ENCODE measurements at places on chromosomes 7 and 10.

DNA sequence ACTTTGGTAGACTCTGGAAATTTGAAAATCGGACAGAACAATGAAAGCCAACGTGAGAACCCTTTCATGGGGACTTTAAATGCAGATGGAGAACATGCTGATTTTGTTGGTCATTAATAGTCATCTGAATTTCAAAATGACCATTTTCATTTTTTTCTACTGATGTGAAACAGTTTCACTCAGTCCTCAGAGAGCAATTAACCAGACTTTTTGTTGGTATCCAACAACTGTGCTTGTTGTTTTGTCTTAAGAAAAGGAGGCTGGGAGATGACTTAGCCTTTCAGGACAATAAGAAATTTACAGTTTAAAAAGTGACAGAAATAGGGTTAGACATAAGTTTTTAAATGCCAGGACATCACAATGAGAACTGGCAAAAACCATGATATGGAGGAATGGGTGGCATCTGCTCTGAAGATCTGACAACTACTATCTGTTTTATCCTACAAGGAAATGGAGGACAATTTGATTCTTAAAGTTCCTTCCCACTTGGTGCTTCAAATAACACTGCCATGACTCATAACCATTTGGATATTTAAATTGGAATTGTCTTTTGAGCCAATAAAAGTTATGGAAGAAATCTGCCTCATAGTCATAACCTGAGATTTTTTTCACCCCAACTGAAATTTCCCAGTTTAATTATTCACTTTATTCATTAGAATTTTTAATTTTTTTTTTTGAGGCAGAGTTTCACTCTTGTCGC, 87.2 kb upstream of the HPS1 start:
- DNase-seq = no peak

GRCh38 chr10:77501846-77502261, 135.8 kb downstream of the KCNMA1 start:
- no peak for DNase-seq

DNA sequence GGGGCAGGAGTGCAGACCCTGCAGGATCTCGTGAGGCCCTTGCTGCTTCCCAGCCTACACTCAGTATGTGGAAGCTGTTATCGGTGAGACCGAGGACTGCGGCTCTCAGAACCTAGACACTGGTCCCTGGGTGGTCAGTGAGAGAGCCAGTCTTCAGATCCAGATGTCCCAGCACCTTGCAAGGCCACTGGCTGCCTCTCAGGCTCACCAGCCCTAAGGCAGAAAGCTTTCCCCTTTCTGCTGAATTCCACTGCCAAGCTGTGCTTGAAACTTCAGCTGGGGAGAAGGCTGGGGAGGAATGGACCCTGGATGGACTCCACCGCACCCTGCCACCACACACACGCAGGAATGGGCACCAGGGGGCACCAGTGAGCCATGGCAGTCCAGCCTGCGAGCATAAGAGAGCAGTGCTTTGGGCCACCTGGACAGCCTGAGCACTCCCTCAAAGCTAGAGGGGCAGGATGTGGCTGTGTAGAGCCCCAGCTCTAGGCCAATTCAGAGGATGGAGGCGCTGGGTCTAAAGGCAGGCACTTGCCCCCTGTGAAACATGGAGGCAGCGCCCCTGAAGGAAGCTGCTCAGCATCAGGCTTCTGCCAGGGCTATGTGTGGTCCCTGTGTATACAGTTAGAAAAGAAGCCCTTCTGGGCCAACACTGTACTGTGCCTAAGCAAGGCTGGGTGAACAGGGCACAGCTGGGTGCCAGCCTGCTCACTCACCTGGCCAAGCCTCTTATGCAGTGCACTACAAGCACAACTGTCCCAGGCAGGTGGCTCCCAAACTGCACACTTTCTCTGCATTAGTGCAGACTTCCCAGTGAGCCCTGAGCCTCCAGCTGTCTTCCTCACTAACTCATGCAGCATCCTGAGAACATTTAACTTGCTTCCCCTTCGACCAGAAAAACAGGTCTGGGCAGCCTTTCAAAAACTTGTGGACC, 21.6 kb downstream of the TMEM72 start:
- peak; percentile 74 for DNase-seq

DNA sequence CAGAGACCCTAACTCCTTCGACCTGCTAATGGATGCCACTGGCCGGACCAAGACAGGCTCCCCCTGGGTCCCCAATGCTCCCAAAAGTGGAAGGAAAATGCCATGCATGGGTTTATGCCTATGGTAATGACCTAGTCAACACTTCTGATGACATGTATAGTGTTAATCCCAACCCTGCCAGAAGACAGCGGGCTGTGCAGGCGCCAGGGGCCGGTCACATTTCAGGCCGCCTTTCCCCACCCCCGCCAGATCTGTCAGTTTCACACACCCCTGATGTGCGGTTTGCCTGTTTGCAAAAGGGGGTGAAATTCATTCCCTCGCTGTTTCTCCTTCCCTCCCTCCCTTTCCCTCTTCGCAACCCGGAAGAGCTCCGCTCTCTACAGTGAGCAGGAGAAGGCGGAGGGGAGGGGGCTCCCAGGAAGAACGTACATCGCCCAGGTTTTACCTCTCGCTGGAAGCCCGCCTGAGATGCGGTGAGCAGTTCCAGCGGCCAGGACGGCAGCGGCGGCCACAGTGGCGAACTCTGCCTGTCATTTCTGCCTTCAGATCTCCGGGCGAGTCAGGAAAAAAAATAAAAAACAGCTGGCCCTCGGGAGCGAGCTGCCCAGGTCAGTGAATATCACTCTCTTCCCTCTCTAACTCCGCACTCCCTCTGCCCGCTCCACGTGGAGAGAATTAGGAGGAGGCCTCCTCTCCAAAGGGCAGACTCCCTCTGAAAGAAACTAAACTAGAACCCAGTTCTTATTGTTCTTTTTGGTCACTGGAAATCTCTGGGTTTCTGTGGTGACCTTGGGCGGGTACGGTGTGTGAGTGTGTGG, 9.4 kb upstream of the GATA3 start:
- DNase-seq = no peak

DNA sequence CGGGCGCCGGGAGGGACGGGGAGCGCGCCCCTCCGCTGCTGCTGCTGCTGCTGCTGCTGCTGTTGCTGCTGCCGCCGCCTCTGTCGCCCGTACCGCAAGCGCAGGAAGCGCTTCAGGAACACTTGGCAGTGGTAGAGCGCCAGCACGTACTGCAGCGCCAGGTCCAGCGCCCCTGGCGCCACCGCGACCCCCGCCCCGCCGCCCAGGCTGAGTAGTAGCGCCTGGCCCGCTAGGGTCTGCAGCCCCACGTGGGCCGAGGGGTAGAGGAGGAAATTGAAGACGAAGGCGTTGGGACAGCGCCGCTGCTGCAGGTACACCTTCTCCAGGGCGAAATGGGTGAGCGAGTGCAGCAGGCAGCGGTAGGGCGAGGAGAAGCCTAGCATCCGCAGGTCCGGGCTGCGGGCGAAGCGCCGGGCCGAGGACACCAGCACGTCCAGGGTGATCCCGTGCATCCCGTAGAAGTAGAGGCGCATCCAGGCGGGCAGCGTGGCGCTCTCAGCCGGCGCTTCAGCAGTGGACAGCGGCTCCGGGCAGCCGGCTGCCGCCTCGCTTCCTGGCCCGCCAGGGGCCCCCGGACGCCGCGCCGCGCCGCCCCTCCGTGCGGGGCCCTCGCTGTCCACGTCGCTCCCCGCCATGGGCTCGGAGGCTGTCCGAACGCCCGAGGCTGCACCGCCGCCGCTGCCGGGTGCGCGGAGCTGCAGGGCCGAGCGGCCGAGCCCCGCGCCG, at the start of gene TMEM229A:
Gene TMEM229A (minus strand): TSS at position 699 of the 726 bp plus-strand sequence. CDS start 64 bp downstream, at position 635.
- peak; percentile 49 for DNase-seq

DNA sequence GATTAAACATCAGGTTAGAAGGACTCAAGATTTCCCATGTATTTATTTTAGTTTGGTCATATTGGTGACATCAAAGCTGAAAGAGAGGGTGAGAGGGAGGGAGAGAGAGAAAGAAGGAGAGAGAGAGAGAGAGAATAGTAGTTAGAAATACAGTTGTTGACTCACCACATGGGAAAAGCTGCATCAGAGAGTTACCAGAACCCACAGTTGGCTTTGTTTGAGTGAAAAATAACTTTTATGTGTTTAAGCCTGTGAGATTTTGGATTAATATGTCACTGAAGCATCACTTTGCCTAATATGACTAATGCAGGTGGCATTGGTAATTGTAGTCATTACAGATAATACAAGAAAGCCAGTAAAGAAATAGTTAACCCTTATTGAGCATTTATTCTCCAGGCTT, 303.9 kb downstream of the REEP3 start:
- DNase-seq = no peak

DNA sequence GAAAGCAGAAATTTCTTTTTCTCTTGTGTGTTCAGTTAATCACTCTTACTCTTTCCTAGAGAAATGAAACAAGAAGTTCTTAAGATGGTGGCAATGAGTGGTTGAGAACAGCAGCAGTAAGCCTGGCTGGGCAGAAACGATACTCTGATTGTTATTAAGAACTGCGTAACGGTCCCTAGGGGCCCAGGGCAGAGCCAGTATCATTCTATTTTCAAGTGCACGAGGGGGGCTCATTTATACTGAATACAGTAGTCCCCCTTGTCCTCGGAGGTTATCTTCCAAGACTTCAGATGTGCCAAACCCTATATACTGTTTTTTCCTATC, 64.9 kb downstream of the EEPD1 start:
- no peak for DNase-seq
